ENCODE measurements at places on chromosomes 5 and 9. TPM values are rescaled to one million over a fixed set of nuclear protein-coding genes. Genes with fewer than 3 reads are reported as not detected.

TUSC1 gene
- polyA plus RNA-seq = 3.9 TPM

ADRB2 gene
- not detected for polyA plus RNA-seq

PRDM9 gene
- polyA plus RNA-seq = not detected

ANKHD1 gene
- 42.8 TPM for polyA plus RNA-seq

ADCY2 gene
- 5.6 TPM for polyA plus RNA-seq

MARCOL gene
- not detected for polyA plus RNA-seq

TCOF1 gene
- polyA plus RNA-seq = 5.8 TPM

TEK gene
- not detected for polyA plus RNA-seq

DRD1 gene
- polyA plus RNA-seq = 10.2 TPM

APC gene
- 68.3 TPM for polyA plus RNA-seq

PCDHB16 gene
- polyA plus RNA-seq = 0.09 TPM

FAM151B gene
- polyA plus RNA-seq = 1.7 TPM

GABRA6 gene
- polyA plus RNA-seq = 21.4 TPM

GLRA1 gene
- polyA plus RNA-seq = 0.35 TPM

MORN5 gene
- polyA plus RNA-seq = 2.7 TPM

MCIDAS gene
- not detected for polyA plus RNA-seq

ZNG1C gene
- polyA plus RNA-seq = 101 TPM

CNTFR gene
- 0.66 TPM for polyA plus RNA-seq

DMRT3 gene
- polyA plus RNA-seq = not detected

STPG3 gene
- polyA plus RNA-seq = not detected

FCHO2 gene
- 6.9 TPM for polyA plus RNA-seq

GPR21 gene
- polyA plus RNA-seq = 2.5 TPM

IL9 gene
- polyA plus RNA-seq = not detected

MED27 gene
- polyA plus RNA-seq = 13.7 TPM

ACOT12 gene
- not detected for polyA plus RNA-seq

PCDHB2 gene
- polyA plus RNA-seq = 8.3 TPM

Measured in Purkinje cell (primary cell).